SW480 (cell line): ENCODE measurements at places on chromosomes 1 and 21.

GRCh38 chr21:32930673-32931072, 95.1 kb upstream of the OLIG2 start:
- DNase-seq: no peak

DNA sequence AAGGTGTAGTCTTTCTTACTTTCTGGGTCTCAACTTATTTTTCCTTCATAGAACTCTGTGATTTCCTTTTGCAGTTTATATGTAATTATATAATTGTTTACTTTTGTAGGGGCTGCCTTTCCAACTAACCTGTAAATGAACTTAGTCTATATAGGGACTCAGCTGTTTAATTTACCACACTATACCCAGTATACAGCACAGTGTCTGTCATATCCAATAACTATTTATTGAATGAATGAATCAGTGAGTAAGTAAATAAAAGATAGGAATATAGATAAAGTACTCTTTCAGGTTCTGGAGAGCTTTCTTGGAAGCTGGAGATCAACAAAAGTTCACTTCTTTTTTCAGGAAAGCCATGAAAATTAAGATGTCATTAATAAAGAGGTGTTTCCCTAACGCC, 174.8 kb downstream of the NTNG1 start:
- DNase-seq: no peak

DNA sequence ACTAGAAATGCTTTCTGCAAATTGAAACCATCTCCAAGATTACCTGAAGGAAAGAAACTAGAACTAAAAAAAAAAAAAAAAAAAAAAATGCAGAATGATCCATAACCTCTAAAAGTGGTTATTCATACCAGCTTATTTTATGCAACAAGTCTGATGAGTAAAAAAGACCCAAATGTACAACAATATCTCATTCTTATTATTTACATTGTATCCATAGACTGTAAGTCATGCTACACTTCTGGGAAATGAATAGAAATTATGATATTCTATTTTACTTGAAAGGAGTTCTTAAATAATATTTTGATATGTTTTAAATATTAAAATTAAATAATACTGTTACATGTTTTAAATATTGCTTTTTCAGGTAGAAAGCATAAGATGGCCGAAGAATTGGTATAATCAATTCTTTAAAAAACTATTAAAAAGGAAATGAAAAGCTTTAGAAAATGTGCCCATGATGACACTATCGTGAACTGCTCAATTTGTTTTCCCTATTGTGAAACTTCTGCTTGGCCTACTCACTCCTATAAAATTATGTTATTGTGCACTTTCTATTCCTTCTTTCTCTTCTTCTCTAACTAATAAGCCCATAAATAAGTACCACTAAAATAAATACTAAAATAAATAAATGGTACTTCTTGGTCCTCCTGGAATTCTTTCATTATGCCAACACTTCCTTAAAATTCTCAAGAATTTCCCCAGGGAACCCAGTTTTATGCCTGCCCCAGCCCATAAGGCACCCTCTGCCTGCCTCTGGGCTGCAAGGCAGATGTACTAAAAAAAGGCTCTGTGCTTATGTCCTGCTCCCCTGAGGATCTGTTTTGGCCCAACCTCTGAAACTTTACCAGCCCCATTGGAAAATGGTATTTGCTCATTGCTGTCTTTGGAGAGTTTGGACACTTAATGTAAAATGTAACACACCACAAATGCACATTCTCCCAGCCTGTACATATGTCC, 18.1 kb downstream of the SAMSN1 start:
- DNase-seq: no peak

DNA sequence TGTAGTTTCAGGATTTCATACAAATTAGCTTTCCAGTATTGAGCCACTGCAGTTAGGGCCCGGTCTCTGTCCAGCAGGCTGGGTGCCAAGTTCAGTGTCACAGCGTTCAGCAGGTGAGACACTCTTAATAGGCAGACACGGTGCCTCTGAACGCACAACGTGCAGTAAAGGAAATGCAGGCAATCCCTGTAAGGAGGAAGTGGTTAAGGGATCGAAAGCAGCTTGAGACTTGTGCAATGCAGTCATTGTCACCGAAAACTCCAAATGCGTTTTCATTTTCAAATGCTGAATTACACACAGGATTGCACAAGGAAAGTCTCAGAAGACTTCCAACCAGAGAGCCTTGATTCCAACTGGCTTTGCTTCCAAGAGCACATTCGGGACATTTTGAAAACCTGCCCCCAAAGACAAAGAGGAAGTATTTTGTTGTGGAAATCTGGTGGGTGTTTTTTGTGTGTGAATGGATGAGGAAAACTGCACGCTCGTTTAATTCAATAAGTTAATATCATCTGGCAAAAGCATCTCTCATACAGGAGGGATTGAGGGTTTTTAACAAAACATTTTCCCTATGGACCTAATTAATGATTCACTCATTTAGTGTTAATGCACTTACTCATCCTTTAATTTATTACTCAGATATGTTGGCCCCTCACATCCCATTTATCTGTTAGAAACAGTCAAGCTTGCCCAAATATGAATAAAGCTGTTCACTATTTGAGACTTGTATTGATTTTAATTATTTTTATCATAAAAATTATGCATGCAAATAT, 61.6 kb downstream of the PTGS2 start:
- DNase-seq: peak; percentile 15

DNA sequence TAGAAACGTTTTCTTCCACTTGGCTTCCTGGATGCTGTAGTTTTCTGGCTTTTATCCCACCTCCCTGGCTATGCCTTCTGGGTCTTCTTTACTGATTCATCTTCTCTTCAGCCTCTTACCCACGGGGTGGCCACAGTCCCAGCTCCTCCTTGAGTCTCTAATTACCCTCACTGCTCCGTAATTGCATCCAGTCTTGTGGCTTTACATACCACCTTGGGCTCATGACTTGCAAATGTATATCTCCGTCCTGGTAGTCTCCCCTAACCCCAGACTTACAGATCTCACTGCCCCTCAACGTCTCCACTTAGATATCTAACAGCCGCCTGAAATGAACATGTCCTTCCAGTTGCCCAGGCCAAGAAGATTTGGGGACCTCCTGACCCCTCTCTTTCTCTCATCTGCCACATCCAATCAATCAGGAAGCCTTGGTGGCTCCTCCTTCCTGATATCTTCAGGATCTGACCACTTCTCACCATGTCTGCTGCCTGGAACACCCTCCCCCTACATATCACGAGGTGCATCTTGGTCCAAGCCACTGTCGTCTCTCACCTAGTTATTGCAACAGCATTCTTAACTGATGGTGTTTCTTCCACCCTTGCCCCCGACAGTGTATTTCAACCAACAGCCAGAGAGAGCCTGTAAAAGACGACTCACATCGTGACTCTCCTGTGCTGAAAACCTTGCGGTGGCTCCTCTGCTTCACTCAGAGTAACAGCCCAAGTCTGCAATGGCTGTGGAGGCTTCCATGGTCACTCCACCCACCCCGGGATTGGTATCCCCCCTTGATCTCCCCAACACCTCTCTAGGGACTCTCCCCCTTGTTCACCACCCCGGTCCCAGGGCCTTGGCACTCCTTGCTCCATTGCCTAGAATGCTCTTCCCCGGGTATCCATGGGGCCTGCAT, 219.0 kb upstream of the POU3F1 start:
- no peak for DNase-seq

GRCh38 chr1:230930986-230931385, 47.7 kb downstream of the TTC13 start:
- DNase-seq: no peak

DNA sequence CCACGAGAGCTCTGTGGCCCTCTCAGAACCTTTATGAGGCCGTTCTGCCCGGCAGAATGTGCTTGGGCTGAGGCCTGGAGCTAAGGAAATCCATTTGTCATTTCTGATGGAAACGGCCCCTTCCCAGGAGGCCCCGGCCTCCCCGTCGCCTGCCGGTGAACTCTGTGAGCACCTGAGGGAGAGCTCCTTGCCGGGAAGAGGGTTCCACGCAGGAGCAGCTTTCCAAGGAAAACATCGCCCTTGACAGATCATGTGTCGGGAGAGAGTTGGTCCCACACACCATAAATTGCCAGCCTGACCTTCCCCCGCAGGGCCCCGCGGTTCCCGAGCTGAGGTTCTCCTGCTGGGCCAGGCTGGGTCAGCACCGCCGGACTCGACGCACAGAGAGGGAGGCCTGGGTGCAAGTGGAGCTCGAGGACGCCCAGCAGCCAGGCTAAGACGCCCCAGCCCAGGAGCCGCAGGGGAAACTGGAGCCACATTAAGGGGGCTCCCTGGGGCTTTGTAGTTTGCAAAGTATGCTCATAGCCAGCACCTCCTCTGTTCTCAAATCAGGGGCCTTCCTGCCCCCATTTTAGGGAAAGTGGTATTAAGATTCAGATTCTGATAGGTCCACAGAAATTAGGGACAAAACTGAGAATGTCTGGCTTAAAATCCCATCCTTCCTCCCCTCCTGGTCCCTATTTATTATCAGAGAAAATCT, 239.5 kb downstream of the FOXD2 start:
- DNase-seq: no peak

DNA sequence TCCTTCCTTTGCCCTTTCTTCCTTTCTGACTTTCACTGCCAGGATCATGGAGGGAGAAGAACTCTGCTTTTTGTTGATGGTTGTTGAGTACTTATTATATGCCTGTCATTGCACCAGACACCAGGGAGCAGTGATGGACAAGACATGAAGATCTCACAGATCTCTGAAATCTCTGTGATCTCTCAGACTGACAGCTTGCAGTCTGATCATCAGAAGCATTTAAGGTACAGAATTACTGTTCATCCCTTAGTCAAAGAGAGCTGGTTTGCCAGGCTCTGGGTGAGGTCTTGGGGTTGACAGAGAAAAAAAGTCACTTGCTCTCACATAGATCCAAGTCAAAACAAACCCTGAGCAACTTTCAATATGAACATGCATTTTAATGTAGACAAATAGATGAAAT, 299.5 kb upstream of the FMN2 start:
- DNase-seq: no peak

GRCh38 chr1:234355782-234356510, 17.3 kb upstream of the COA6 start:
- DNase-seq: no peak

- DNase-seq: peak; percentile 56
These were observed 823 bp upstream of the PRKAA2 start for GRCh38 chr1:56644064-56644918.

DNA sequence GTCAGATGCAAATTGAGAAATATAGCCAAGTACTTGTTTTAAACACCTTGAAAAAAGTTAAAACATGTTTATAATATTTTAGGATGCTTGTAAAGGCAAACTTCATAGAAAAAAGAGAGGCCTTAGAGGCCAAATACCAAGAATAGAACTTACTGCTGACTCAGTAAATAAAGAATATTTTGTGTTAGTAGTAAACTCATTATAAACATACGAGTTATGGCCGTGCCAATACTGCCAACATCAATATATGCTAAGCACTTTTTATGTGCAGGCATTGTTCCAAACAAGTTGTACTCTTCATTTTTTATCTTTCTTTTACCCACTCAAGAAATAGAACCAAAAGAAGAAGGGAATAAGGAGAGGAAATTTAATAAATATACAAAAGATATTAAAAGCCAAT, 705.9 kb upstream of the NCAM2 start:
- DNase-seq: no peak

- DNase-seq: no peak
These were observed 69.6 kb downstream of the AJAP1 start for GRCh38 chr1:4724001-4724400.

DNA sequence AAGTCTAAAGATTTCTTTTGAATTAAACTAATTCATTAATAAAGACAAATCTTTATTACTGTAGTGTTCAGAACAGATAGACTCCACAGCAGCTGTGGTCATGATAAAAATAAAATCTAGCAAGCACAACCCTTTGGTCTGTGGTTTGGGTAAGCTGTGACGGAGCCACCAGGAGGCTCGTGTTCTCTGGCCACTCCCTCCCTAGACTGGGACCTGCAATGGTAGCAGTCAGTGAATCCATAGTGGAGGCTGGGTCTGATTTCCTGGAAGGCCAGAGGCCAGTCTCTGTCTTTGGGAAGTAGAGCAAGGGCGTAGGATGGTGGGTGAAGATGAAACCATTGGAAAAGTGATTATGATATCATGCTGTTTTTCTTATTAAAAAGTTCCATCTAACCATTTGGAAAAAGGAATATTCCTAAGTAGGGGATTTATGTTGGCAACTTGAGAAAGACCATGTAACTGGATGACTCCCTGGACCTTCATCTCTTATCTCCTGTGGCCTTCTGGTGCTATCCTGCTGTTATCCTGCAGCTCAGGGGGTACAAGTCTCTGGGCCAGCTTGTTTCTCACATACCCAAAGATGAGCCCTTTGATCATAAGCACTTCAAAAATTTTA, 39.0 kb downstream of the TENT5C start:
- no peak for DNase-seq

GRCh38 chr1:73930293-73930692, 267.7 kb downstream of the LRRIQ3 start:
- DNase-seq: no peak

DNA sequence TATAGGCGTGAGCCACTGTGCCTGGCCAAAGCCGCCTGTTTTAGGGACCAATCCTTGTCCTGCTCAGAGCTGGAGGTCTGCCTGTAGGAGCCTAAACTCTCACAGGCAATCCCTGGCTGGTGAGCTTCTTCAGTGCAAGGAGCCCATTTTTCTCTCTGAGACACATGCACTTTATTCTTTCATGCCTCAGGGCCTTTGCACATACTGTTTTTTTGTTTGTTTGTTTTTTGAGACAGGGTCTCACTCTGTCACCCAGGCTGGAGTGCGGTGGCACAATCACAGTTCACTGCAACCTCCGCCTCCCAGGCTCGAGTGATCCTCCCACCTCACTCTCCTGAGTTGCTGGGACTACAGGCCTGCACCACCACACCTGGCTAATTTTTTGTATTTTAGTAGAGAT, 21.6 kb upstream of the PINK1 start:
- no peak for DNase-seq

DNA sequence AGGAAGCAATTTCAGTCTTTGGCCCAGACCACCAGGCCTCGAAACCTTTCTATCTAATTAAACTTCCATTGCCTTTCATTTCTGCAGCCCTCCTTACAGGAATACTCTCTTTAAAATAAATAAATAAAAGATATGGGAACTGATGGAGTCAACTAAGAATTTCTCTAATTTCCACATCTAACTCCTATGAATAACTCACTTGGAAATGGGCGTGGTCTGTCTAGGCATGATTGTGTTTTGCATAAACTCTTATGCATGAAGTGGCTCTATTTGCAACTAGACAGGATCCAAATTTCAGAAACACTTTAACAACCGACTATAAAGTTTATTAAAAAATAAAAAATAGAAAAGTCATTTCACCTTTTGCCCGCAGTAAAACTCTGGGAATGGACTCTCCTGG, 199.5 kb downstream of the ADSS2 start:
- no peak for DNase-seq

GRCh38 chr1:243712242-243712641, 137.8 kb downstream of the AKT3 start:
- DNase-seq: no peak

GRCh38 chr1:247332215-247332622, 552 bp upstream of the ZNF496 start:
- peak; percentile 36 for DNase-seq

DNA sequence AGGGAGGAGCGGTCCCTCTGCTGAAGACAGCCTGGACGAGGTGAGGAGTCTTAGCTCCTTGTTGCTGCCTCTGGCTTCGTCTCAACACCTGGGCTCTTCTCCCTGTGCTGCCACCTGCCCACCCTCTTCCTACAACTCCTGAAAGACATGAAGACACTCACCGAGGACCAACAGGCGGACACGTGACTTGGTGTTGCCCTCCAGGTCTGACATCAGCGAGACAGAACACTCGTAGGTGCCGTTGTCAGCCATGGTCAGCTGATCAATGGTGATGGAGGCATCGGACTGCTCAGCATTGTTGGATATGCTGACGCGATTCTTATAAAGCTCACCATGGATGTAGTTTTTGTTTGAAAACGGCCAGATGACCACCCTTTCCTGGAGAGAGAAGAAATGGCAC, 21.4 kb downstream of the GPA33 start:
- no peak for DNase-seq
